ENCODE measurements at places on chromosomes 2 and 18.

GRCh38 chr2:19987936-19988335 is 2.0 kb downstream of the WDR35 start:
- DNase-seq: no peak

- no peak for DNase-seq
Observed at GRCh38 chr18:58263055-58263957, 219.3 kb downstream of the NEDD4L start.

GRCh38 chr2:99876956-99877355 is 265.4 kb downstream of the AFF3 start:
- no peak for DNase-seq

DNA sequence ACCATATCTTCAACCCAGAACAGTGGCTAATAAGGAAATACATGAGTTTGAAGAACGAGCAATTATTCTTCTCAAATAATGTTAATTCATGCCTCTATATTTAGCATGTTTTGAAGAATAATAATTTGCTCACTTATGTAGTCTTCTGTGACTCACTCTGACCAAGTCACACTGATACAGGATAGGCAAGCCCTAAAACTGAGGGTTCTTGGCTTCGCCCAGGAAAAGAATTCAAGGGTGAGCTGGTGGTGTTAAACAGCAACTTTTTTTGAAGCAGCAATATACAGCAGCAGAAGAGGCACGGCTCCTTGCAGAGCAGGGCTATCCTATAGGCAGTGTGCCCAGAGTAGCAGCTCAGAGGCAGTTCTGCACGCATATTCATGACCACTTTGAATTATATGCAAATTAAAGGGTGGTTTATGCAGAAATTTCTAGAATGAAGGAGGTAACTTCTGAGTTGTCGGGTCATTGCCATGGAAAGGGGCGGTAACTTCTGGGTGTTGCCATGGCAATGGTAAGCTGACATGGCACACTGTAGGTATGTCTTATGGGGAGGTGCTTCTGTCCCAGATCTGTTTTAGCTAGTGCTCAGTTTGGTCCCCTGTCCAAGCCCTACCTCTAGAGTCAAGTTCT is 200.6 kb downstream of the RND3 start:
- DNase-seq: no peak

- no peak for DNase-seq
Observed at GRCh38 chr2:195105581-195105980, 551.4 kb upstream of the SLC39A10 start.

- DNase-seq: no peak
Observed at GRCh38 chr2:28617502-28618184, 121.8 kb downstream of the PLB1 start.

All from T-cell (primary cell).